Stimulated activated CD4-positive, alpha-beta T cell treated with anti-CD3 and anti-CD28 coated beads, Interleukin-4, amount 100 ng/mL, for 48 hours (primary cell): ENCODE measurements at places on chromosomes 7 and 10.
A peak's percentile ranks its signal among the peaks of the same experiment; 100 is the strongest.

DNA sequence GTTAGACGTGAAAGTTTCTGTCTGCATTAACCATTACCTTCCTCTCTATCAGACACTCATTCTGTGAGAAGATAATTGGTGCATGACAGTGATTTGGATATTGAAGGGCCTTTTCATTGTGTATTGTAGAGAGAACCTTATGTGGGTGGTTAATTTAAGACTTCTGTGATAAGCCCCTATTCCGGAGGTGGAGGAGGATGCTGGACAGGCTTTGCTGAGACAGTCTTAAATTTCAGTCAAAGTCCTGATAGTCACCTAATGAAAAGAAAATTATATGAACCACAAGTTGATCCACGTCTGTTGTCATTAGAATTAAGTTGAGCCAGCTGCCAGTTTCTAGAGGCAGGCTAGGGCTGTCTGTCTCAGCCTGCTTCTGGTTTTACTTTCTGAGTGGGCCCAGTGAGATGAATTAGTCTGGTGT lies 62.9 kb downstream of the CELF2 start:
- DNase-seq = no peak

DNA sequence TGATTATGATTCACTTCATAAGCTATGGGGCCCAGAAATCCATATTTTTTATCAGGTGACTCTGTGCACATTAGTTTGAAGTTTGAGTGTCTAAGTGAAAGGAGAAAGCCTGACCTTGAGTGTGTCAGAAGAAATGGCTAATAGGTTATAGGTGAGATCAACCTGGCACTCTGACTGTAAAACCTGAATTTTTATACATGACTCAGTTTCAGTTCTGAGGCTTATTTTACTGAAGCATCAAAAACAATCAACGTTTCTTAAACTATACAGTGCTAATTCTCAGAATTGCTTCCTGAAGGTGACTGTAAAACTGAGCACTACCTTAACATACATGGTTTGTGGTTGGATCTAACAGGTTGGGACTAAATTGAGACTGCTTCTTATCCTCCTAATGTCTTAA lies 159.4 kb upstream of the AHR start:
- no peak for DNase-seq

GRCh38 chr7:22195397-22196172 lies 161.4 kb downstream of the RAPGEF5 start:
- DNase-seq = no peak

GRCh38 chr10:82282782-82283456 lies 407.9 kb downstream of the NRG3 start:
- no peak for DNase-seq

DNA sequence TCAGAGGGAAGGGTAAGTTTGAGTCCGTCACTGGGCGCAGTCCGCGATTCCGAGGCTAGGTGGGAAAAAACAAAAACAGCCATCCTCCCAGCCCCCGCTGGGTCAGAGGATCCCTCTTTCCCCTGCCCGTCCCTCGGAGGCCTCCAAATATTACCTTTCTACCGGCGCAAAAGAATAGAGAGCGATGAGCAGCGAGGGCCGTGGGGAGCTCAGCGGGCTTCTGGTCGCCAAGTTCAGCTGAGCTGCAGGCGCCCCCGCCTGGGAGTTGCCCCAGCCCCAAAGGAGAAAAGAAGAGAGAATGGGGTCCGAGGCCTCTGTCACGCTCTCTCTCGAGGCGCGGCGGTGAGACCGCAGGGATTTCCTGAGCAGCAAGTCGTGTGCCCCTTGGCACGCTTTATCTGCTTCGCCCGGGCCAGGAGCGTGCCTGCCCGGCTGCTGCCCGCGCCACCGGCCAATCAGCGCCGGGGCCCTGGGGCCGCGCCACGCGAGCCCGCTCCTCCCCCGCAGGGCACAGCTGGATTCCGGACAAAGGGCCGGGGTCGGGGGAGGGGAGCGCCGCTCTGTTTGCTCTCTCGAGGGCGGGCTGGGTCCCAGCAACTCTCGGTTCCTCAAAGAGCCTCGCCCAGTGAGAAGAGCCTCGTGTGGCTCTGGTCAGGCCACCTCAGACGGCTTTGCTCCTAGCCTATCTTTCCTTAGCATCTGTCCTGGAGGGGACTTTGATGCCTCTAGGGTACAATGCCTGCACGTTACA lies at the start of gene NEUROG3:
Gene NEUROG3, minus strand, starts transcription at position 367 of the 751 bp plus-strand sequence. CDS start 379 bp downstream, outside the sequence.
- DNase-seq = no peak

GRCh38 chr7:44533301-44534055 lies 7.7 kb downstream of the NPC1L1 start:
- no peak for DNase-seq

DNA sequence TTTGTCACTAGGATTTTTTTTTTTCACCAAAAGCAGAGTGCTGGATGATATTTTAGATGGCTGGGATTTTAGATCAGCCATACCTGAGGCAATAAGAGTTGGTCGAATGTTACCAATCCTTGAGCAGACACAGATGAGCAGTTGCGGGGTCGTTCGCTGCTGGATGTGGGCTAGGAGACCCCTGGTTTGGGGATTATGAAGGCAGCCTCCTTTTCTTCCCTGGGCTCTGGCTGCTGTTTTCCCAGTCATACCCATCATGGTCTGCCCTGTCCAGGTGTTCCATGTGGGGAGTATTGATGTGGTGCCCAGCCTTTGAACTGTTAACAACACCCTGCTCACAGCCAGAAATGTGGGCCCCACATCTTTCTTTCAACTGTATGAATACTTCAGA lies 5.0 kb downstream of the PTPRE start:
- no peak for DNase-seq

GRCh38 chr7:127417346-127417745 lies 24.8 kb upstream of the ZNF800 start:
- DNase-seq = no peak

- no peak for DNase-seq
These were observed 3.1 kb downstream of the FZD1 start for GRCh38 chr7:91267171-91267955.

DNA sequence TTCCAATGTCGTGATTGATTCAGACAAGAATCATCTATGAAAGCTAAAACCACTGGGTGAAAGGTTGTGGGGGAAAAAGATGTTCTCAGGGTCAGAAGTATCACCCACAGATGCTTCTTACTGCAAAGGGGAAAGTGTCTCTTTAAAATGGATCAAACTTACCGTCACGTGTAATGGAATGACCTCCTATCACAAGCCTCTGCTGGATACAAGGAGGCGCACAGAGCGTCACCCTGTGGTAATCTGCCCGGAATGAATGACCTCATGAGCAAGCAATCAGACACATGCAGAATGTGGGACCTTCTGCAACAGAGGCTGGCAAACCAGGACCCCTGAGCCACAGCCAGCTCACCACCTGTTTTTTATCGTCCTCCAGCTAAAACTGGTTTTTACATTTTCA lies 33.0 kb downstream of the WIPF3 start:
- DNase-seq = no peak

GRCh38 chr7:33243319-33243881 lies 114.0 kb downstream of the BBS9 start:
- no peak for DNase-seq

DNA sequence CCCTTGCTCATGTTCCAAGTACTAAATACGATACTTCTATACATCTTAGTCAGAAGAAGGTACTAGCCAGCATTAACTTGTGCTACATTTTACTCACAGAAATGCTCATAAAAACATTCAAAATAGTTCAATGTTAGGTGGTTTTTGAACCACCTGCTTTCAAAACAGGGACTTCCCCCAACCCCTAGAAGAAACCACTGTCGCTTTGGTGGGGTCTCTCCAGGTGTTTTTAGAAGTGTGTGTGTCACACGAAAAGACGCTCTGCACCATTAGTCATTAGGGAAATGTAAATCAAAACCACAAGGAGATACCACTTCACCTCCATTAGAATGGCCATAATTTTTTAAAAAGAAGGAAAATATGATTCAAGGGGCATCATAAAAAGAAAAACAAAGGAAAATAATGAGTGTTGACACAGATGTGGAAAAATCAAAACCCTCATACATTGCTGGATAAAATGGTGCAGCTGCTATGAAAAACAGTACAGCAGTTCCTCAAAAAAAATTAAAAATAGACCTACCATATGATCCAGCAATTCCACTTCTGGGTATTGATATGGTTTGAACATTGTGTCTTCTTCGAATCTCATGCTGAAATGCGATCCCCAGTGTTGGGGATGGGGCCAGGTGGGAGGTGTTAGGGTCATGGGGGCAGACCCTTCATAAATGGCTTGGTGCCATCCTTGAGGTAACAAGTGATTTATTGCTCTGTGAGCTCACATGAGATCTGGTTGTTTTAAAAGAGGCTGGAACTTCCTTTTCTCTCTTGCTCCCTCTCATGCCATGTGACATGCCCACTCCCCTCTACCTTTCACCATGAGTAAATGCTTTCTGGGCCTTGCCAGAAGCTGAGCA lies 74.2 kb downstream of the MALSU1 start:
- DNase-seq = peak; percentile 15

DNA sequence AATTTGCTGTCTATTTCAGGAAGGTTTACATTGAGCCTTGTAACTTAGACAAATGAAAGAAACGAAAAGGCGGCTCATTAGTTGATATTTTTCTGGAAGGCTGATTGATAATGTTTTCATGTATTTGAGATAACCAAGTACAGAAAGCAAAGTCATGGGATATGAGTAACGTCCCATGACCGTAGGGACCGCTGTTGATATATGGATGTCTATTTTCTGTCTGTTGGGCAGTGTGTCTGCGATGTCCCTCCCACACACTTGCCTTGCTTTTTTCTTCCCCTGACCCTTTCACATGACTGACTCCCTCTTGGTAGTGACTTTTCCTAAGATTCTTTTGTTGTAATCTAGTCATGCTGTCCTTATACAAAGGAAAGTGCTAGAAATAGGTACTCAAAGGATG lies 57.0 kb upstream of the GPR158 start:
- DNase-seq = no peak

DNA sequence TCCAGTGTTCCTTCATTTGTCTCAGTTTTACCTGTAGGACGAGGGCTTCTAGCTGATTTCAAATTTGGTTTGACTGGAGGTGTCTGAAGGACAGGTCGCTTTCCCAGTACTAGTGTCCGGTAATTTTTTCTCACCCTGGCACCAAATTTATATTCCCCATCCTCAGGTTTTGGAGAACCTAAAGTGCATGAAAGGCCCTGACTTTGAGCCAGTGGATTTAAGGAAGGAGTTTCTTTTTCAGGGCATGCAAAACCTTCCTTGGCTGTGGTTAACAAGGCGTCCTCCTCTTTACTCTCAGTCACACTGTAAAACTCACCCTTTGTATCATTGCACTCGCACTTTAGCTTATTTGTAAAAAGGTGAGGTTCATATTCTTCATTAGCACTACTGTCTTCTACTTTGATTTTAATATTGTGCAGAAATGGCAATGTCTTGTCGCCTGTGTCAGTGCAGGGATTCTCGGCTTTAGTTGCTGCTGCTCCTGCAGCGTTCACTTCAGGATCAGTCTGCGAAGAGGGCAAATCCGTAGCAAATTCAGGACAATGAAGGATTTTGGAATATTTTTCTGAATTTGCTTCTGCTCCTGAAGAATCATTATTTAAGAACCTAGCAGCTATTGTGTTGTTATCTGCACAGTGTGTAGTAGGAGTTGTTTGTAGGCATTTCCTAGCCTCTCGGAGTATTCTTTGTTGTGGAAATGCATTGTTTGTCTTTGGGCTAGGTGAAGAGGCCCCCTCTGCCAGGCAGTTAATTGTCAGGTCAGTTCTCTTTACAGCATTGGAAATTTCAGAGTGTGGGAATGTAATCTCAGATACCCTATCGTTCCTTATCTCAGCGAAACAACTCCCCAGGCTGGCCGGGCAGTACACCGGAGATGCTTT lies 9.9 kb downstream of the SKIDA1 start:
- DNase-seq = no peak

DNA sequence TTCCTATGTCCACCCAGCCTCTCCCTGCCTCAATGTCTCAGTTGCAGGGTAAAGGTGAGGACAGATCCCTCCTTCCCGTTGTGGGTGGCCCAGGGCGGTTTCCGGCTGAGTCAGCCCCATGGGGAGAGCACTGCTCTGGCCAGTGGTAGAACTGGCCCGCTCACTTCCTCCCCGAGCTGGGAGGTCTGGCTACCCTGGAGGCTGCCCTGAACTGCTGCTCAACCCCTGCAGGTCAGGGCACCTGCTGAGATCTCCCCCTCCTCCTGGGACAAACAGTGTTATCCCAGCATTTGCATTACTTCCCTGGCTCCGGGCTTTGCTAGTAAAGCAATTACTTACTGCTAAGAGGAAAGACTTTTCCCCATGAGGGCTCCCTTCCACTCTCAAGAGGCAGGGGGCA lies 21.4 kb upstream of the IMPDH1 start:
- no peak for DNase-seq

DNA sequence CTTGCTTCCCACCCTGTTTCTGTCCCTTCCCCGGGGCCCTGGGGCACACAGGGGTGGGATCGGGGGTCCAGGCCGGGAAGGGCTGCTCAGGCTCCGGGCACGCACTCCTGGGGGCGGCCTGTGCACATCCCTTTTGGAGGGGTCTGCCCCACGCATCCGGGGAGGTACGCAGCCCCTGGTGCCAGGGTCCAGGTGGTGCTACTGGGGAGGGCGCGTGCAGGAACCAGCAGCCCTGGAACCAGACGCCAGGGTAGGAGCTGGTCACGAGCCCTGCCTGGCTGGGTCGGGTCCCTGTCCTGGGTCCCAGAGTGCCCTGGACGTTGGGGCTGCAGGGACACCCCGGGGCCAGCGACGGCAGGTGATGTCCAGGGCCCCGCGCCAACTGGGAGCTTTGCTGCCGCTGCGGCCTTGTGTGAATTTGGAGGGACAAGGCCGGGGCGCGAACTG lies 53.4 kb downstream of the GLRX3 start:
- no peak for DNase-seq

DNA sequence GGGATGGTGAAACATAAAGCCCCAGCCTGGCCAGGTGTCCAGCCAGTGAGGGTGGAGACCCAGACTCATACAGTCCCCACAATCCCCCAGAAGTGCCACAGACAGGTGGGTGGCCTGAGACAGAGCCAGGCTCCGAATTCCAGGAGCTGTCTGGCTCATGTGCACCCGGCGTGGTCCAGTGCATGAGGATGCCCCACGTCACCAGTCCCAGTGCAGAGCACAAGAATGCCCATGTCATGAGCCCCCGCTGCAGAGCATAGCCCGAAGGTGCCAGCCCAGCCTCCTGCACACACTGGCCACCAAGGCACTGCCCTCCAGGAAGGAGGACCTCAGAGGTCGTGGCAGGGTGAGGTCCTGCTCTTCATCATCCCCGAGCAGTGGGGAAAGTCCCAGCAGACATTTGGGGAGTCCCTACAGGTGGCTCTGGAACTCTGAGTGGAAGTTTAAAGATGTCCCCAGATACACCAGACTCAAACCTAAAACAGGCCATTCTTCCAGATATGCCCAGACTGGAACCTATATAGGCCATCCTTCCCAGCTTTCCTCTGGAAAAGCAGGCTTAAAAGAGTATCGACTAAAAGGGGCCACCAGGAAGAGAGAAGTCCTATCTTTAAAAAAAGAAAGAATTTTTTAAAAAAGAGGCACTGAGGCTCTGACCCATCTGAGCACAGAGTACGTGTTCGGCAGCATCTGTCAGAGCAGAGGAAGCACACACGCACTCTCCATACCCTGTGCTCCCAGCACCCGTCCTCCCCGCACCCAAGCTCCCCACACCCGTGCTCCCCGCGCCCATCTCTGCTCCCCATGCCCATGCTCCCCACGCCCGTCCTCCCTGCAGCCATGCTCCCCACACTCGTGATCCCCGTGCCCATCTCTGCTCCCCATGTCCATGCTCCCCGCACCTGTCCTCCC lies 11.5 kb downstream of the DIP2C start:
- DNase-seq = no peak

- no peak for DNase-seq
These were observed 197.3 kb downstream of the PTEN start for GRCh38 chr10:88060762-88061161.

GRCh38 chr7:148110097-148110868 lies 480.3 kb upstream of the C7orf33 start:
- no peak for DNase-seq

GRCh38 chr10:129233351-129234148 lies 233.5 kb upstream of the MGMT start:
- no peak for DNase-seq

GRCh38 chr7:16095171-16095950 lies 326.0 kb downstream of the CRPPA start:
- no peak for DNase-seq
